ENCODE measurements at places on chromosomes 3 and 15.

GRCh38 chr3:177150970-177151627 is 46.2 kb downstream of the TBL1XR1 start:
- peak; percentile 79 for DNase-seq

- DNase-seq = no peak
These were observed 24.3 kb downstream of the CLDN11 start for GRCh38 chr3:170442947-170443346.

DNA sequence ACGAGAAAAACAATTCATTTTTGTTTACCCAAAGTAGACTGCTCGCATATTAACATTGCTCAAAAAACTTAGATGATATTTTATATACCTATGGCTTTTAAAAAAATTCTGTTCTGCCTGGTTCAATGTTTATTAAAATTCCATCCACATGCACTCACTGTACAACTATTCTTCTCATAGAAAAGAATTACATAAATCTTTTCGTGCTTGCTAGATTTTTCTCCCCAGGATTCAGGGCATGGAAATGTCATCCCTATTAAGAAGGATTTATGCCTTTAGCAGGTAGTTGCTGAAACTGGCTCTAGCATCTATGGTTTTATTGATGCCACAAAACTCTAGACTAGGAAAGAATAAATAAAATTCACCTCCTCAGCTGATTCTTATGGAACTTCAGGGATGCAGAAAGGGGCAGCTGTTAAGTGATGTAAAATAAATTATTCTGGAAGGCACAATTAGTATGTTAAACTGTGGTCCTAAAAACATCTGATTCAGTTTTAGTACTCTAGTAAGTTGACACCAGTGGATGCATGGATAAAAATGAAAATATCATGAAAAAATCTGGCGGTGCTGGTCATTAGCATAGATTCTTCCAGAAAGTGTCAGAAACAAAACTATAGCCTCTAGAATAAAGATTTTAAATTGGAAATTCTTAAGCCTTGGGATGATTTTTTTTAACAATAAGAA is 41.6 kb downstream of the AAGAB start:
- DNase-seq = no peak

- no peak for DNase-seq
These were observed 50.8 kb upstream of the XRN1 start for GRCh38 chr3:142498397-142499180.

DNA sequence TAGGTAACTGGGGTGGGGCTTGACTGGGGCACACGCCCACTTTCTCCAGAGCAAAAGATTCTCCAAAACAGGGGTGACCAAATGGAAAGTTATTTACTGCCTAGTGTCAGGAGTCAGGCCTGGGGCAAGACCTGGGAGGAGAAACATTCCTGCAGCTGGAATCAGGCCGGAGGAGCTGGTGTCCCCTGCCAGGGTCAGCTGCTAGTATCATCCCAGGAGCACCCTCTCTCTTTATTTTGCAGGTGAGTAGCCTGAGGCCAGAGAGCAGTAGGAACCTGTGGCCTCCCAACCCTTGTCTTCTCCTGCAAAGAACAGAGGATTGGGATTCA is 32.9 kb downstream of the DNAJB8 start:
- DNase-seq = no peak

DNA sequence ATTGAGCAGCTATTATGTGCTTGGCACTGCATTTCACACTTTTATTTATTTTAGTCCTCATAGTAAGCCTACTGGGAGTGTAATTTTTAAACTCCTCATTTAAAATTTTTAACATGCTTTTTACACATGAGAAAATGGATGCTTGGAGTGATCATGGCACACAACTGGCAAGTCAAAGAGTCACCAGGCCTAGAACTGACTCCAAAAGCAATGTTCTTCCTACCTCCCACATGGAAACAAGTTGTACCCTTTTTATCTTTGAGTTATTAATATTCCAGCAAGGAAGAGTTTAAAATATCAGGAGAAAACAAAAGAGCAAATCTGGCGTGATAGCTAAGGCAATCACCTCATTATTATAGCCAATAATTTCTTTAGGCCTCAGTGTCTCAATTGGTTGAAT is 100.6 kb downstream of the MEIS2 start:
- DNase-seq = no peak

DNA sequence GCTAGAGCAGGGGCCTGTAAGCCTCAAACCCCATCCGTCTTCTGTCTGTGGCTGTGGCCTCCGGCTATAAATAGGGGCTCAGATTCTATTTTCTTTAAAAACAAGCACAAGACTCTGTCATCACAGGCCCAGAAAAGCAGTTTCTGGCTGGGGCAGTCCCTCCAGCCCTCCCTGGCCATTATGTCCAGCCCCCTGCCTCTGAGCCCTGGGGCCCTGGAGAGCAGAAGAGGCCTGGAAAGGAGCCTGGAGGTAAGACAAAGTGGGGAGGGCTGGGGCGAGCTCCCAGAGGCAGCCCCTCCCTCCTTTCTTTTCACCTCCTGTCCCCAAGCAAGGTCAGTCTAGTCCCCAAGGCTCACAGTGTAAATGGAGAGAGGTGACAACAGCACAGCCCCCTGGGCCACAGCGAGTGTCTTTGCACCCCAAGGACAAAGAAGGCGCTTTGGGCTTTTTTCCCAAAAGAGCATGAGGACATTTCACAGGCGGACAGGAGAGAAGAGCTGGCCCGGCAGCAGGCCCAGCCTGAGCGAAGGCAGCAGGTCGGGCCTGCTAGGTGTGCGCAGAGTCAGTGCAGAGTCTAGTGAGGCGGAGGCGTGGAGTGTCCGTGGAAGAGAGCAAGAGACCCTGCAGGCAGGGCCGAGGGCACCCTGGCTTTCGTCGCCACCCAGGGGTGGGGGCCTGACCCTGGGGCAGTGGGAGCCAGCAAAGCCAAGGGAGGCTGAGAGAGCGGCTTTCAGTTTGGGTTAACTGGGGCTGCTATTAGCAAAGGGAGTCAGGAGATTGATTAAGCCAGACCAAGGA is 188.3 kb downstream of the TBC1D2B start:
- DNase-seq = no peak

GRCh38 chr3:146594843-146595482 is 10.2 kb downstream of the PLSCR5 start:
- no peak for DNase-seq

DNA sequence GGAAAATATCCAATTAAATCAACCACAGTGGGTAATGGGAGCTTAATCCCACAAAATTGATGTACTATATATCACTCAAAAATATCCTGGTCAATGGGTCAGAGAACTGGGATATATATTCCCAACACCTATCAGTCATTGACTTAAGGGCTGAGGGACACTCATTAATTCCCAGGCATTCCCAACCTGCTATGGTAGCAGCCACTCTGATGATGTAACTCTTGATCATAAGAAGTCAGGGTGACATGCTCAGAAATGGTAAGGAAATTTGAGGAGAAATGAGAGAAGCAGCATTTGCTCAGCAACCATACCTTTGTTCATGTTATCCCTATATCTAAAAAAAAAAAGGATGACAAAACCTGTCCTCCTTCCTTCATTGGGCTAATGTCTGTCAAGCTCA is 3.1 kb upstream of the PLOD2 start:
- DNase-seq = no peak

DNA sequence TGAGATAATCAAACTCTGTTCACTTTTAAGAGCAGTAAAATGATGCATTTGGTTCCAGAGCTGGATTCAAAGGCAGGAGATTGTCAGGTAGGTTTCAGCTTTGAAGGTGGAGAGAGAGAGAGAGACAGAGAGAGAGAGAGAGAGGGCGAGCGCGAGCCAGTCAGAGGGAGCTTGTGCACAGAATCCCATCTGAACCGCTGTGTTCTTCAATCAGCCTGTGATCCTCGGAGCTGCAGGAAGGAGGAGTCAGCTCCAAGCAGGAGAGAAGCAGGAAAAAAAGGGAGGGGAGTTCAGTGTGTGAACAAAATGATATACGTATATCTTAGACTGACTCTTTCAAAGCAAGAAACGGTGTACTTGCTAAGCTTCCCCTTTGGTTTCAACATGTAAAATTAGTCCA is at the start of gene GPR149:
TSS of gene GPR149 (minus strand) at position 177 of the 400 bp plus-strand sequence. CDS start 575 bp downstream, outside the sequence.
- DNase-seq = no peak

- DNase-seq = no peak
These were observed 24.4 kb downstream of the LARS2 start for GRCh38 chr3:45412763-45413162.

DNA sequence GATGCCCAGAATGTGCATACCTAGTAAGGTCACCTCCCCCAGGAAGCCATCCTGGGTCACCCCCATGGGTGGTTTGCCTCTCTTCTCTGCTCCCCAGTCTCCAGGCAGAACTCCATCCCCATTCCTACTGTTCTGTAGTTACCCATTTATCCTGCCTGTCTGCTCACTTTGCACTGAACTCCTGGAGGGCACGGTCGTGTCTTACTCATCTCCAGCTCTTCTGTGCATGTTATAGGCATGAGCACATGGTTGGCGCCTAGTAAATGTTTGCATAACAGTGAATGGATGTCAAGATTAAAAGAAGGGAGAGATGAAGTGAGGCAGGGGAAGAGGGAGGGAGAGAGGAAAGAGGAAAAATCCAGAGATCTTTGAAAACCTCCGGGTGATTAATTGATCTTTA is 208.4 kb upstream of the TRIM42 start:
- peak; percentile 22 for DNase-seq

- DNase-seq = no peak
These were observed 72.6 kb upstream of the SLC6A6 start for GRCh38 chr3:14329842-14330241.

DNA sequence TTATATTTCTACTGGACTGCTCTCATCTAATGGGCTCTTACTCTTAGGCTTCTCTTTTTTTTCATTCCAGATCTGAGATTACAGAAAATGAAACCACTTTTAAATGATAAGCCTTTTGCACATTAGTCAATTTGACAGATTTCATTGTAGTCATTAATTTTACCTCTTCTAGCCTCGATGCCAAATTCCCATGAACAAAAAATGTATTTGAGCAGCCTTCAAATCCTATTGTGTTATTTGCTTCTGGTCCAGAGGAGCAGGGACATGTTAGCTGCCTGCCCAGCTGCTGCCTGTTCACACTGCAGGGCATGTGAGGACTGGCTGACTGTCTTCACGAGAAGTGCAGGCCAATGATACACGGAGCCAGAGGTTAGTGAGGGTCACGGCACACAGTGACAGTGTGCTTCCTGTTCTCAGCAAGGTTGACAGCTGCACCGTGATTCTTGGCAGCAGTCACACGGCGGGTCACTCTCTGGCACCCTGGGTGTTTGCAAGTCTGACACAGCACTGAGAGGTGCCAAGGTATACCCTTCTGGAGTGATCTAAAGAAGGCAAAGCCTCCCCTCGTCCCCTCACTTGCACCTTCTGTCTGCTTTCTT is 40.8 kb downstream of the KAT2B start:
- DNase-seq = peak; percentile 40

DNA sequence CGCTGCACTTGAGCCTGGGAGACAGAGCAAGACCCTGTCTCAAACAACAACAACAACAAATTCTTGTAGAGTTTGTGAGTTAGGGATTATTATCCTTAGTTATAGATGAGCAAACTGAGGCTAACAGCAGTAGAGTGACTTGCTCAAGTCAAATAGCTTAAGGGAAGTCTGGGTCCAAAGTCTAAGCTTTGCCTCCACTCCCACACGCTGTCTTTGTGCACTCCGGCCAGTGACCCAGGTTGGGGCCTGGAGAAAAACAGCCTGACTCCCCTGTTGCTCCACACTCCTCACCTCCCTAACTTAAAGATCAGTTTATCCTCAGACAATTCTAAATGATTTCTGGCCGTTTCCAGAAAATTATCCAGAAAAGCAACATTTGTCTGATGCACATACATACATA is 9.2 kb upstream of the SIN3A start:
- DNase-seq = no peak

- no peak for DNase-seq
These were observed 21.8 kb downstream of the MEIS2 start for GRCh38 chr15:37078566-37078965.

- no peak for DNase-seq
These were observed 66.9 kb downstream of the BFSP2 start for GRCh38 chr3:133466531-133467386.

DNA sequence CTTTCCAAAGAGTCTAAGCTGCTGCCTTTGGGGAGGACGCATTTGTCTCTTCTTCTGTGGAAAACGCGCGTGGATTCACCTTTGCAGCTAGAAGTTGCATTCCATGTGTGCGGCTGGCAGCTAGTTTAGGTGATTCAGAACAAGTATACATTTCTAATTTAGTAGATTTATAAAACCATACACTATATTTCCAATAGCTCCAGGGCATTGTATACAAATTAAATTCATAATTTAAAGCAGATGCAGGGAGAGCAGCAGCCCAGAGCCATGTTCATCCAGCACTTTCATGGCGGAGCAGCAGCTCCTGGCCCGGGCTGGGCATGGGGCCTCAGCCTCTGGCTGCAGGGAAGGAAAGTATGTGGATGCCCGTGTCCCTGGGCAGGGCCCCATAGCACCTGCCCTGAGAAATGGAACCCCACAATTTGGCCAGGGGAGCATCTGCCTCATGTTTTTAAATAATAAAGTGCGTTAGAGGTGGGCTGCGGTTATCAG is 42.8 kb upstream of the SEC22A start:
- no peak for DNase-seq

DNA sequence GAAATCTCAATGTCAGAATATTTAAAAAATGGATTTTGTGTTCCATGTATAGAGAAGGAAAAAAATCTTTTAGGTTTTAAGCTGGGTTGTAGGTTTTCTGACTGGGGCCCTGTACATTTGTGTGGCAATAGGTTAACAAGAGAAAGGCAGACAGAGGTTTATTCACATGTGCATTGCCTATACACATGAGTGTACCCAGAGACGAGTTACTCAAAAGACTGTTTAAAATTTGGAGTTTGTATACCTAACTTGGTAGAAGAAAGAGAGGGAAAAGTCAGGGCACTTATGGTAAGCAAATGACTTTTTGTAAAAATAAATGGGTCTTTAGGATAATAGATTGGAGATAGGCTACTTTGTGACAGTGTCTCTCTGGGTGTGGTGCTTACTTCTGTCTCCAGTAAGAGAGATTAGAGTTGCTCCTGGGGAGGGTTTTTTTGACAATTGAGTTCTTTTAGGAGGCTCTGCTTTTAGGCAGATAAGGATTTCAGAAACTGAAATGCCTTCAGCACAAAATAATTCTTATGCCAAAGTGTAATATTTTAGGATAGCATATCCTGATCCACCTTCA is 225.2 kb downstream of the TCF12 start:
- no peak for DNase-seq

GRCh38 chr3:66598168-66598567 is 97.3 kb upstream of the LRIG1 start:
- DNase-seq = no peak

DNA sequence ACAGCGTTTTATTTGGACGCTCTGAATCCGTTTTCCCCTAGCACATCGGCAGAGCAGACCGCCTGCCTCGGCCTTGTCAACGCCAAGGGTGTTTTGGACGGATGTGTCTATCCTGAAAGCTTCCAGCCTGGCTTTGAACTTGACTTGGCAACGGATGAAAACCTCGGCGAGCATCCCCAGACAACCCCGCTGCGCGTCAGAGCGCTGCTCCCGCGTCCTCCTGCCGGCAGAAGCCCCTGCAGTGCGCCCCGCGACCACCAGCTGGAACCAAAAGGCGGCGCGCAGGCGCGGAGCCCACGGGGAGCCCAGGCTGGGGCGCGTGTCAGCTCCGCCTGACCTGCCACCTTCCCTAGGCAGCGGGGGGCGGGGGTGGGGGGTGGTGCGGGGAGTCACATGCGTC is 26.2 kb upstream of the ARL8B start:
- no peak for DNase-seq

DNA sequence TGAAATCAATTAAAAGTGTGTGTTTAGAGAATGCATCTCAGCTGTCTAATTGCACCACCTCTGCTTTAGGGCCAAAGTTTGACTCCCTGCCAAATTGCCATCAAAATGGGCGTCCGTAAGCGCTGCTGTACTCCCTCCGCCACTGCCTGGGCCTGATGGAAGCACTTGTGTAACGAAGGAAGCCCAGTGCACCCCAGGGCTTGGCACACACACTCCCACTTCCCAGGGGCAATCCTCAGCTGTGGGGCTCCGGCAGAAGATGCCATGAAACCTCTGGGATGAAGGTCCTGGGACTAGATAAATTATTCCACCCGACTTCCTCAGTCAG is 137.8 kb downstream of the RORA start:
- no peak for DNase-seq
